ENCODE measurements at places on chromosomes 1 and 21.

DNA sequence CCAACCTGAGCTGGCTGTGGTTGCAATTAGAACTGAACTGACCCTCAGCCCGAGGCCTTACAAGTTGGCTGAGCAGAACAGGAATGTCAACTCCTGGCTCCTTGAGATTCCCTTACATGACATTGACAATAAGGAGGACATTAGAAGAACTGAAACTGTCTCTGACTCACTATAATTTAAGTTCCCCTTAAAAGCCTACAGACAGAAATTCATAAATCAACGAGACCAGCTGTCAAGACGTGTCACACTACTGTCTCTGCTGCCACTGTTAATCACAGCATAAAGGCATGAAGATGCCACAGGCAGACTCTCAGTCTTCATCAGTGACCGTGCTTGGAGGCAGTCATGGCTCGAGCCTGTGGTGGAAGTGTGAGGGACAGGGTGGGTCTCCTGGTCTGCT is 168.8 kb downstream of the GABPA start:
- DNase-seq = no peak

DNA sequence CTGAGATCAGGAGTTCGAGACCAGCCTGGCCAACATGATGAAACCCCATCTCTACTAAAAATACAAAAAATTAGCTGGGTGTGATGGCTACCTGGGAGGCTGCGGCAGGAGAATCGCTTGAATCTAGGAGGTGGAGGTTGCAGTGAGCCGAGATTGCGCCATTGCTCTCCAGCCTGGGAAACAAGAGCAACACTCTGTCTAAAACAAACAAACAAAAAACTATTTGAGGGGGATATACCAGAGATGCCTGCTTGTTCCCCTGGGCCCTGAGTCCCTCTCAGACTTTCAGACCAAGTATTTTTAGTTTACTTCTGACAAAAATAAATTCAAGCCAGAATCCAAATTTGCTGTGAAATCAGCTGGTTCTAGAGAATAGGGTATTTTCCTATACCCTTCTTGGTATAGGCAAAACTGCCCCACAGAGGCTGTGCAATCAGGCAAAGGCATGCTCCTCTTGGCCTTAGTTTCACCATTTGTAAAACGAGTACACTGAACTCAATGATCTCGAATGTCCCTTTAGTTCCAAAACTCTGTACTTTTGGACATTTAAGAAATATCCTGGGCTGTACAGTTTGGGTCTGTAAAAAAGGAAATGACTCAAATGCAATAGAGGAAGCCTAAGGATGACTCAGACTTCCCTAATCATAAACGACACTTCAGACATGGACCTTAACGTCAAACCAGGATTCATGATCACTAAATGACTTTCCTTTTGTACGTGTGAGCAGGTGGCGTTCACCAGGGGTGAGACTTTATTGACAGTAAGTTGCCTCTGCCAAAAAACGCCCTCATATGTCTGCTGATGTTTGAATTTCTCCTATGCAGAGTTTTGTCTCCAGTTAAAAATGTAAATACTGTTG is 16.1 kb downstream of the ENSA start:
- DNase-seq = no peak

DNA sequence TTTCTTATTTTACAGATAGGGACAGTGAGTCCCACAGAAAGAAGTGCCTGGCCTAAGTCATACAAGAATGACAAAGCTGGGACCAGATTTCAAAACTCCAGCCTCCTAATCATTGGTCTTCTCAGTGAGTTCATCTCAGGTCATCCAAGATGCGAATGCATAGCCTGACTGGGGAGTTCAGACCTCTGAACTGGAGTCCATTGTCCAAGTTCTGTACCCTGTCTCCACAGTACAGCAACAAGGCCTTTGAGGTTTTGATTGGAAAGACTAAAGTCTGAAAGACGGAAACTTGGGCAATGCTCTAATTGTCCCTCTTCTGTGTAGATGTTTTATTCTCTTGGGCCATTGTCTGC is 62.0 kb downstream of the TNN start:
- no peak for DNase-seq

GRCh38 chr1:227788271-227789083 is 27.0 kb upstream of the PRSS38 start:
- no peak for DNase-seq

DNA sequence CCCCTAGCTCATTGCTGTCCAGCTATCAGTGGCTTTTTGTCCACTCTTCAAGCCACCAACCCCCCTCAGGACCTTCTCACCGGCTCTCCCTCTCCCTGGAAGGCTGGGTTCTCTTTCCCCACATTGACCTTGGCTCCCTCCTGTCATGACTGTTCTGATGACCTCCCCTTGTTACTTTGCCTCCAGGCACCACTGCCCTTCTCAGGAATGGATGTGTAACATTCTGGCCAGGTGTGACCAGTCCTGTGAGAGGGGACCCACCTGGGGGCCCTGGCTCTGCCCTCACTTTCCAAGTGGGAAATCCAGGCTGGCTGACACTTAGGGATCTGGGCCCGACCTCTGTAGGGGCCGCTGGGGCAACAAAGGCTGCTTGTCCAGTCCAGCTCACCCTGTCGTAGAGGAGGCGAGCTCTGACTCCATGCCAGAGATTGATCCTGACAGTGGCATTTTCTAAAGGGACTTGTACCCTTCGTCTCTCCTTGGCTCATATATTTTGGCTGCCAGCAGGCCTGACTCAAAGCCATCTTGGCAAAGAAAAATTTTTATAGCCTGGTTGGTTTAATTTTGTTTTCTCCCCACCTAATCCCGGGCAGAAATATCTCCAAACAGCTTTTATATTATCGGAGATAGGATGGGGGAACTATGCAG is 37.9 kb upstream of the USP24 start:
- no peak for DNase-seq

DNA sequence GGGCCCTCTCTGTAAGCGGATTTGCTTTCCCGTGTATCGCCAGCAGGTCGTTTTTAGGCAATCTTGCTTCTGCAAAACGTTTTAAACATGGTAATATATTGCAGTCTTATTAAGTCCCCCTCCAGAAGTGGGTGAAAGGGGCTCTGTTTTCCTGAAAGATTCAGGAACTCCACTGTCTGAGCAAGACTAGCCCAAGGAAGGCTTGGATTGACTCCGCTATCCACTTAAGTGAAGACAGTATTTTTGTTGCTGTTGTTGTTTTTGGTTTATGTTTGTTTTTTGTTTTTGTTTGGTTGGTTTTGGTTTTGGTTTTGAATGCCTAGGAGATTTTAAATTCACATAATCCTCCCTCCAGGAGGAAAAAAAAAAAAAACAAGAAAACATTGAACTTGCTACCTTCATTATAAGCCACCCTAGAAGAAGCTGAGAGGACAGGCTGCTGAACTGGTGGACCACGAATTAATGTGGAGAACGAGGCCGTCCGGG is 29.1 kb upstream of the NFIA start:
- DNase-seq = no peak

- no peak for DNase-seq
Observed at GRCh38 chr1:90175490-90176167, 180.7 kb downstream of the ZNF326 start.

DNA sequence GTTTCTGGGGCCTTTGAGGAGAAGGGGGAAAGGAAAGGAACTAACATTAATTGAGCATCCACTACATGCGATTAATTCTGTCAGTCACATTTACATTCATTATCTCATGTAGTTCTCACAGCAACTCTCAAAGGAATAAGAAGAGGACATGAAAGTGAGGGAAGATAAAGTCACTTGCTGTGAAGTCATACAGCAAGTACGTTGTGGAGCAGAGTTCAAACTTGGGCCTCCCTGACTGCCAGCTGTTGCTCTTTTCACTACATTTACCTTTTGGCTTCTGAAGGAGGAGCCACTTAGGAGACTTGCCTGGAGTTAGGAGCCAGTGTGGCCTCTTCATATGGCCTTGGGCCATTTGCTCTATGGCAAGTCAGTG is 6.2 kb downstream of the ZNF691 start:
- DNase-seq = no peak

Data from hippocampal formation (tissue), 2 donors.